ENCODE measurements at places on chromosomes 7 and 10. TPM values are rescaled to one million over a fixed set of nuclear protein-coding genes. Genes with fewer than 3 reads are reported as not detected.

The PON1 gene
- total RNA-seq, result 0.79 TPM

The ELOVL3 gene
- 0.35 TPM for total RNA-seq

The ZCCHC24 gene
- 3.3 TPM for total RNA-seq

The UTF1 gene
- not detected for total RNA-seq

The CYP2C19 gene
- not detected for total RNA-seq

The TNRC18 gene
- 62.3 TPM for total RNA-seq

The PITX3 gene
- total RNA-seq, result 1.5 TPM

The NPSR1 gene
- not detected for total RNA-seq

The PNLIPRP3 gene
- 0.04 TPM for total RNA-seq

Measured in A549 treated with dexamethasone at 1 μM for 4 hours (cell line).